ENCODE measurements at places on chromosomes 12 and 14.

GRCh38 chr12:122981036-122981471 is 573 bp downstream of the ARL6IP4 start:
- no peak for DNase-seq

- no peak for DNase-seq
Observed at GRCh38 chr12:52155048-52155868, 36.6 kb downstream of the KRT80 start.

DNA sequence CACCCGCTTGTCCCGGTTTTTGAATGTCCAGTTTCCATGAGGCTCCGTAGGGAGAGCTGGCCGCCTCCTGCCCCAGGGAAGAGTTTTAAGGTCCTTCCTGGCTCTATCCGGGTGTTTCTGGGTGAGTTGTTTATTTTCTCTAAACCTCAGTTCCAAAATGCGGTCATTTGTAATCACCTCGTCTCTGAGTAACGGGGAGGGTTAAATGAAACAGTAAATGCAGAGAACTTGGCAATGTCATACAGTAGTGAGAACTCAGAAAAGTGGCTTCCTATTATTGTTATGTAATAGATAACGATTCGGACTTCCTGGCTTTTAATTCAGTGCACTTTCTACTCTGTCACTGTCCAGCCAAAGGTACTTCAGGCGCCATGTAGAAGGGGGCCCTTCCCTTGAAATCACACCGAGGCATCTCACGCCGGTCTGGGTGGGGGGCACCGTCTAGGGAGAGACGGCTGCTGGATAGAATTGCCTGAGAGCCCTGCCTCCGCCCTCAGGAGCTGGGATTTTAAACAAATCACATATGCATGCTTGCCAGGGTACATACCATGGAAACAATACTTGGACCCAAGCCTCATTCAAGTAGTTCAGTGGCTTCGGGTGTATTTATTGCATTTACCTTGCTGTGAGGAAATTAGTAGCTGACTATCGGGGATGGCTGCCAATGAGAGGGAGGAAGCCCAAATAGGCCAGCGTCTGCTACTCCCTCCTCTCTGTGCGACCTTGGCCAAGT is 26.4 kb downstream of the NOS1 start:
- DNase-seq: no peak

DNA sequence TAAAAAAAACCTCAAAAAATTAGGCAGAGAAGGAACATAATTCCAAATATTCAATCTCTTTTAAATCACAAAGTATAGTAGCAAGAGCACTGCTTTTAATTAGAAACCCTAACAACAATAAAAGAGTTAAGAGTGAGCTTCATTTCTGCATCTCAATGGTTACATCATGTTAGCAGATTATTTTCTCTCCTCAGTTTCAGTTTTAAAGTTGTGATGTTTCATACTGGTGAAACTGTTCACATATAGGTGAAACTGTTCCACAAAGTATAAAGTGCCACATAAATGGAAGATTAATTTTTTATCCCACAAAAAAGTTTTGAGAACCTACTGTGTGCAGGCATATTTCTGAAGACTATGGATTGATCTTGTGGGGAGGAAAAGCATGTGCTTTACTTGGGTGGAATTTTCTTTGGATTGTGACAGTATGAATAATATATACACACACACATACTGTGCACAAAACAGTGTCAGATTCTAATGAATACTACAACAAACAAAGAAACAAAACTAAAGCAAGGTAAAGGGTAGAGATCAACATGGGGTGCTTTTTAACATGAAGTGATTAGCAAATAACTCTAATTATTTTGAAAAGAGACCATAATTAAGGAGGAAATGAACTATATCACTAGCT is 17.1 kb downstream of the LUM start:
- DNase-seq: no peak

DNA sequence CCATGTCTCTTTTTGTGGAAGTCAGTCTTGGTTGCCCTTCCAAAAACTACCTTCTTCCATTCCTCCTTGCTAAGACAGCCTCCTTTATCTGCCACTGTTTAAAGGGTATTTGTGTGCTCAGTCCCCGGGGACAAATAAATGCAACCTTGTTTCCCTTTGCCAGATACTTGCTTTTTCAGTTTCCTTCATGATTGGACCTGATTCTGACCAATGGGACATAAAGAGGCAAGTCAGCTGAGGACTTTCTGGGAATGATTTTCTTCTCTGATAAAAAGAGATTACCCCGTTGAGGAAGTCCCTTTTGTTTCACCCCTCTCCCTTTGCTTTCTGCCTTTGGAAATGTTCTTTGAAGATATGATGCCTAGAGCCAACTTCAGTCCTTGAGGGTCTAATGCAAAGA is 7.4 kb upstream of the TUBA1B start:
- no peak for DNase-seq

DNA sequence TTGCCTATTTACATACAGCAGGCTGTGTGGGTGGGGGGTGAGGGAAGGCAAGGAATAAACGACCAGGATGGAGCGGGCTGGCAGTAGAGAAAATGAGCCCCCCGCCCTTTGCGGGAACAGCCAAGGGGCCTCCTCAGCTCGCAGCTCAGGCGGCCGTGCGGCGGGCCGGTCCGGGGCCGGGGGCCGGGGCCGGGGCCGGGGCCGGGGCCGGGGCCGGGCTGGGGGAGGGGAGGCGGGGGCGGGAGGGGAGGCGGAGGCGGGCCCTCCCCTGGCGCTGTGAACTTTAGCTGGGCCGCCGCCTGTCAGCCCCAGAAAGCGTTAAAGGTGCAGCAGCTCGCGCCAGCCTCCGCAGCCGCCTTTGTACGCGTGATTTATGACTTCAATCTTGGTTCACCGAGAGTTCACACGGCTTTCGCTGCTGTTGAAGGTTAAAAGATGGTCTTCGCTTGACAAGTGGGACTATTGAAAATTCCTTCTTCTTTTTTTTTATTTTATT is 28.8 kb downstream of the HOXC4 start:
- DNase-seq: no peak

- DNase-seq: no peak
Observed at GRCh38 chr14:76829013-76829365, 2.8 kb downstream of the LRRC74A start.

GRCh38 chr12:57479376-57480115 is at the start of gene ARHGAP9:
ARHGAP9 (minus strand) TSS chr12:57479866; CDS start chr12:57479406, 460 bp downstream.
- DNase-seq: no peak

DNA sequence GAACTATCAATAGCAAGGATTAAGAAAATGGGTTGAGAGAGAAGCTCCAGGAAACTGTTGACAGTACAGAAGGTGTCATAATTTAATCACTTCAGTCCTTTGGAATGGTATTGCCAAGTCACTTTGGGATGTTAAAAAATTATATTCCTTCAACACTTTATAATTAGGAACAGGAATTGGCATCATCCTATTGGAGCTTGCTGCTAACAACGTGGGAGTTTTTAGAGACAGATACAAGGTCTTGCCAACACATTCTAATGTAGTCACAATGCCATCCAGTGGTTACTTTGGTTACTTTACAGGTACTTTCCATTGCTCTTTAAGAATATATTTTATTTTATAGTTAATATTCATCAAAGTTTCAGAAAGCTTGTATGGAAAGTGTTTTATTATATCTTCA is 310.1 kb downstream of the SYT1 start:
- peak; percentile 61 for DNase-seq

DNA sequence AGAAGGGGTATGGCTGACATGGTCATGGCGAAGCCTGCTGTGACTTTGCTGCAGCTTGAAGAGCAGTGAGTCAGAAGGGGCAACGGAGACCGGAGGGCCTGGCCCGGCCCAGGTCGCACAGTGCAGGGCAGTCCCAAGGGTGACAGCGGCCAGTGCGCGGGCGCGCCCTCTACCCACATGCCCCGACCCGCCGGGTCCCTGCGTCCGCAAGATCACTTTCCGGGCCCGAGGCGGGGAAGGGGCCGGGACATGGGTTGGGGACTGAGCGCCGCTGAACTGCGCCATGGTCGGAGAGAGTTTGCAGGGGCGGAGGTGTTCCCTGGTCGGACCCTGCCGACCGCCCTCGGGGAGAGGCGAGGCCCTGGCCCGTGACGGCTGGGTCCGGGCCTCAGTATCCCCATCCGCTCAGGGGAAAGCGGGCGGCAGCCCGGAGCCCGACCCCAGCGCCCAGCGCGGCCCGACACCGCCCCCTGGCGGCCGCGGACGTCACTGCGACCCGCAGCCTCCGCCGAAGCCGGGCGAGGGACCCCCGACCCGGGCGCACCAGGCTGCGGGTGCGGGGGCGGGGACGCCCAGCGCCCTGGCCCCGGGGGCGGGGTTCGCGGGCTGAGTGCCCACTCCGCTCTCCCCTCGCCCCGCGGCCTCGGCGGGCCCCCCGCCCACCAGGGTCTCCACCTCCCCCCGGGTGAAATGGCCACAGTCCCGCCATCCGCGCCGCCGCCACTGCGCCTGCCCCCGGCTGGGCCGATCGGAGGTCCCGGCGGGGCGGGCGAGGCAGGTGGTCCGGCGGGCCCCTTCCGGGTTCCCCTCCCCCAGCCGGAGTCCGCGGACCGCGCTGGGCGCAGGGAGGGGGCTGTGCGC is 7.2 kb upstream of the ANKRD9 start:
- no peak for DNase-seq

DNA sequence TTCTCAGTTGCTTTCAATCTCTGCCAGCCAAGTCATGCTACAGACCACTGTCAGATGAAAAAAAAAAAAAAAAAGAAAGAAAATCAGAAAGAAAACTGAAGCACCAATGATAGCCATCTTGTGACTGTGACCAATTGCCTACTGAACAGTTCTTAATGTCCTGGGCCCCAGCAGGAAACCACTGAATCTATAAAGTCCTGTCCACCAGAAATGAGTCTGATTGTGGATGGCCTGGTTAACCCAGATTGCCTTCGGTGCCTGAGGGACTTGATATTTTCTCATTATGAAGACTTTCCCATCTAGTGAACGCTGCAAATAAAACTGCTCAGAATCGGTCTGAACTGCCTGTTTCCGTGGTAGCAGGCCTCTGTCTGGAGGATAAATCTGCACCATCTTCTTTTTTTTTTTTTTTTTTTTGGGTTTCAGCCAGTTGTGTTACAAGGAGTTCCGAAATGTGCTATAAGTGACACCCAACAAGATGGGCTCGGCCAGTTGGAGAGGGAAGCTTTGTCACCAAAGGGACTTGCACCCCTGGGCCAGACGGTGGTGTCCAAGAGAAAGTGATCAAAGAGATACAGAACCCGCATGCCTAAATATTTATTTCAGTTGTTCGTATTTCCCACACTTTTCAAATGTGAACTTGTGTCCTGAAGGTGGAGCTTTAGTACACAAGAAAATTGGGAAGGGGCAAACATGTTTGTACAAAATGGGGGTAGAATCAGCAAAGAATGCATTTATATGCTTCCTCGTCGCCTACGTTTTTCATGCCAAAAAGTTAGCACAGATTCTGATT is 3.0 kb upstream of the PLXNC1 start:
- peak; percentile 30 for DNase-seq

- no peak for DNase-seq
Observed at GRCh38 chr12:85424581-85425348, 144.7 kb downstream of the ALX1 start.

DNA sequence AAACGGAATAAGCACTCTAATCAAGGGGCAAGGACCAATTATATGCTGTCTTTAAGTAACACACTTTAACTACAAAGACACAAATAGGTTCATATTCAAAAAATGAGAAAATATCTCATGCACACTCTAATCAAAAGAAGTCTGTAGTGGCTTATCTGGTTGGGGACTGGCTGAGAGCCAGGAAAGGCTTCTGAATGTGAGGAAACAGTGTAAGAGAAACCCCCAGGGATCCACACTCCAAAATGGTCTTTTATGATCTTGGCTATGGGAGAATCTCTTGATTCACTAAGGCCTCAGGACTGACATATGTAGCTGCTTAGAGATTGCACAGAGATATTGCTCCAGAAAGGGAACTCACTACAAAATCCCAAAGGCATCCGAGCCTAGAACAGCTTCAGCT is 10.3 kb downstream of the CTSG start:
- no peak for DNase-seq

DNA sequence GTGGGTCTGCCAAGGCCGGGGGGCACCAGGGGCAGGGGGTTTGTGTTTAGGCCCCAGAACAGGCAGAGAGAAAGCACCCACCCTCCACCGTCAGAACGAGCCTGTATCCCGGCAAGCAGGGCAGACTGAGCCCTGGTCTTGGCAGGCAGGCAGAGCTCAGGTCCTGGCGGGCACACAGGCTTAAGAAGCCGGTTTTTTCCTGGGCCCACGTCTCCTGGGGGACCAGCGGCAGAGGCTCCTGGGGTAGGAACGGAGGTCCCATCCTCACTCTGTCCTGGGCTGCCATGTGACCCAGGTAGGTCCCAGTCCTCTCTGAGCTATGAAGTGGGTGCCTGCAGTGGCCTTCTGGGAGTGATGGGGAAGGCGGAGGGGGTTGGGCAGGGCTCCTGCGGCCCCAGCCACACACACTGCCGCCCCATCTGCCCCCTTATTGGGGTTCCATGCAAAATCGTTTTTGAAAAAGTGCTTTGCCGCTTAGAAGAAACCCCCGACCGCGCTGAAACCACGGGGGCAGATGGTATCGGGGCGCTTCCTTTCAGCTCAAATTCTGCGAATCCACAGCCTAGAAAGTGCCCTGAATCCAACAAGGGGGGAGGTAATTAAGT is 24.2 kb downstream of the SH2B3 start:
- no peak for DNase-seq

DNA sequence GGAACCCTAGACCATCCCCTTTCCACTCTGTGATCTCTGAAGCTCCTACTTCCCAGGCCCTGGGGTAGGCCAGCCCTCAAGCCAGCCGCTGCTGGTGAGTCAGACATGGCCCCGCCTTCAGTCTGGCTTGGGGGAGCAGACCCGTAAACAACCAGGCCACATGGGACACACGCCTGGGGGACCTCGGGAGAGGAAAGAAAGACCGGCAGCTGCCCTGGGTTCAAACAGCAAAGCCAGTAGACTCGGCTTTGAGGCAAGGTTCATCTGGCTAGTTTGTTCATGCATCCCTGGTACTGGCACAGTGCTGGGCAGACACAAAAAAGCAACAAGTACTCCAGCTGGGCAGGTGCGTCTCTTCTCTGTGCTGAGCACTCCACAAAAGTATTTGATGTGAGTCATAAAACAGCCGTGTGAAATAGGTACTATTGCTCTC is 101.9 kb downstream of the SETD3 start:
- no peak for DNase-seq

- no peak for DNase-seq
Observed at GRCh38 chr12:101019667-101020066, 190.4 kb downstream of the SLC5A8 start.

- DNase-seq: no peak
Observed at GRCh38 chr14:49617852-49618519, 2.4 kb downstream of the RPL36AL start.

DNA sequence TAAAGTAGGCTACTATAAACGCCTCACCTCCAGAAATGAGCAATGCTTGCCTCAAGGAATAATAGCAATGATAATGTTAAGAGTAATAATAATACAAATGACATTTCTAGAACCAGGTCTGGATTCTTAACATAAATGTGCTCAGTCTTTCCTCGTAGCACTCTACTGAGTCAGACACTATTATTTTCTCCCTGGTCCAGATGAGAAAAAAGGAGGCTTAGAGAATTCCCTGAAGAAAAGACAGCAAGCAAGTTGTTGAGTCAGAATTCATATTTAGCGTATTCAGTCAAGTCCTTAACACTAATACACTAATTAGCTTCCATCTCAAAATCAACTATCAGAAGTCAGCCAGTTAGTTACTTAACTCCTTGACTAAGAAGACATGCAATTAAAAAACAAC is 13.2 kb downstream of the KCNC2 start:
- DNase-seq: no peak

All from fibroblast of skin of left biceps (primary cell).